D721Med (cell line): ENCODE measurements at places on chromosomes 3 and 15.

DNA sequence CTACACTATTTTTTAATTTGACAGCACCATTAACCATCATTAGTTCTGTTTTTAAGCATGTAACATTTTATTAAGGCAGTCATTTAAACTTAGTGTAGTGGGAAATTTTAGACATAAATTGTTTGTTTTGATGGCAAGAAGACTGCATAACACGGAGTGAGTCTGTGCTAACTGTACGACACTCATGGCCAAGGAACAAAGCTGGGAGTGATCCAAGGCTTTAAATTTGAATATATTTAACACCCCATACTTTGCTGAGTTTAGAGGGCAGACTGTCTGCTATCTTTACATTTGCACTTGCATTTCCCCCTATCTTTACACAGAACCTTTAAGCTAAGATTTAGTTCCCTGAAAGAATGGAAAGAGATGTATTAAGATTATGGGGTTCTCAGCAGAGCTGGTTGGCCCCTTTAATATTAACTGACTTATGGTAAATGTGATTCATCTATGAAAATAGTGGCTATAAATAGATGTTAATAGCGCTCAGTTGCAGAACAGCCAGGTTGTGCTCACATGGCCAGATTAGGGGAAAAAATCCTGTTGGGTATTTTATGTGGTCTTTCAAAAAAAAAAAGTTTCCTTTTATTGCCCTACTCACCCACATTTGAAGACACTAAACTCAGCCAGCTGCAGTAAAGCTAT, 120.7 kb downstream of the CMSS1 start:
- no peak for DNase-seq

- DNase-seq: no peak
These were observed 1.7 kb downstream of the CLDN11 start for GRCh38 chr3:170420307-170420821.

DNA sequence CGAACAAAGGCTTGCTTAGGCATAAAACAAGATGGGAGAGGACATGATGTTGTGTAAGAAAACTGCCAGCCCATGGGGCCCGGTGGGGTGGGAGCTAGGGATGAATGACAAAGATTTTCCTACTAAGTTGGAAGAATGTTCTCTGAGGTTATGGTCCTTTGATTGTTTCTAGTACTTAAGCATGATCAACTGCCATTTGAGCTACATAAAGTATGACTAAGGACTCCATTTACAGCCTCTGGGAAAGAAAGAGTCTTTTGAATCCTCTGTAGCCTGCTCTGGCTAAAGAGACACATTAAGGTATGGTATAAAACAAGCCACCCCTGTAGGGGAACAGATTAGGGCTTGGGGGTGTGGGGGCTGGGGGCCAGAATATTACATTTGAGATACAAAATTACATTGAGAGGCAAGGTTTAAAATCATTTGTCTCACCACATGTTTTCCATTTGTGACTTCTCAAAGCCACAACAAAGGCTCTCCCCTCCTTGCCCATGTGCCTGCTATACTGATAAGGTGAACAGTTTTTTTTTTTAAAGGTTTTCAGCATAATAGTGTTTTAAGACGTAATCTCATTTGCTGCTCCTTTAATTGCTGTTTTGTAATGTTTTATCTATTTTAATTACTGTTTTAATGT, 323.4 kb downstream of the CHST2 start:
- no peak for DNase-seq

- DNase-seq: no peak
These were observed 108.5 kb downstream of the GLDN start for GRCh38 chr15:51450001-51450400.

DNA sequence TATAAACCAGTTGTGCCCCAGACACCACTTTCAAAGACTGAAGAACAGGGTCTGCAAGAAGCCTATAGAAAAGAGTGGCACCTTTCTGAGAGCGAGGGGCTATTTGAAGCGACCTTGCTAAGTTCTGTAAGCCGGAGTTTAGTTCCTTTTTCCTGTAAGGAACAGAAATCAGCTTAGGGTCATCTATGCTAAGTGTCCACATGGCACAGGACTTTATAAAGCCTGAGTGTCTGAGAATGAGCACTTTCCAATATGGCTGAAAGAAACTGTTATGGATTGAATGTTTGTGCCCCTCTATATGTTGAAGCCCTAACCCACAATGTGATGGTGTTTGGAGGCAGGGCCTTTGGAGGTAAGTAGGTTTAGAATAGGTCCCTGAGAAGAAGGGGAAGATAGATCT, 4.0 kb upstream of the A4GNT start:
- DNase-seq: no peak

DNA sequence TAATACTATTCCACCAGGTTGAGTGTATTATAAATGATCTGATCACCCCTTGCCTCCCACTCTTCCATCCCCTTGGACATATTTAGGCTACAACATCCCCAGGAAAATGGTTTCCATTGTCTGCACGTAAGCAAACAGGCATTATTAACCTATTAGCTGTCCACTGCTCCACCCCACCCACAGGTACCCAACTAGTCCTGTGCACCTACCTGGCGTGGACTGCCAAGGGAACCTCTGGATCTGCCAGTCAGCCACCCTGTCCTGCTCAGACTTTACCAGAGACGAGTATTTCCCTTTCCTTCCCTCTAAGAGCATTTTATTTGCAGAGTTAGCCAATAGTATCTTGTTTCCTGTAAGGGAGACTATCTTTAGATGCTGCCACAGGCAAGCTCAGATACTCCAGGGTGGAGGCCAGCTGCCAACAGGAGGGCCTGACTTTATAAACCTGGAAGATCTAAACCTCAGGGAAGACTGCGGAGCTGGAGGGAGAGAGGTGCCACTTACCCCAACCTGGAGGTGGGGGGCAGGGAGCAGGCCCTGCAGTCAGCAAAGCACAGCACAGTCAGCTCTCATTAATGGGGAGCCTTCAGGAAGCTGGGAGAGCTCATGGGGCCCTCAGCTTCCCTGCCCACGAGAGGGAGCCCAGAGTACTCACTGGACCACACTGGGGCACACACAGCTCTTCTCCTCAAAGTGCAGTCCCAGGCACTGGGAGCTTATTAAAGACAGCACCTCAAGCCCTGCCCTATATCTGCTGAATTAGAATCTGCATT, at the start of gene CX3CR1:
Gene CX3CR1 (minus strand): TSS at position 292 of the 773 bp plus-strand sequence. CDS start 13,527 bp downstream, outside the sequence.
- no peak for DNase-seq

- DNase-seq: no peak
These were observed 283.1 kb upstream of the LRRFIP2 start for GRCh38 chr3:37457378-37458065.

GRCh38 chr3:134075568-134075825, 45.8 kb upstream of the SLCO2A1 start:
- no peak for DNase-seq

DNA sequence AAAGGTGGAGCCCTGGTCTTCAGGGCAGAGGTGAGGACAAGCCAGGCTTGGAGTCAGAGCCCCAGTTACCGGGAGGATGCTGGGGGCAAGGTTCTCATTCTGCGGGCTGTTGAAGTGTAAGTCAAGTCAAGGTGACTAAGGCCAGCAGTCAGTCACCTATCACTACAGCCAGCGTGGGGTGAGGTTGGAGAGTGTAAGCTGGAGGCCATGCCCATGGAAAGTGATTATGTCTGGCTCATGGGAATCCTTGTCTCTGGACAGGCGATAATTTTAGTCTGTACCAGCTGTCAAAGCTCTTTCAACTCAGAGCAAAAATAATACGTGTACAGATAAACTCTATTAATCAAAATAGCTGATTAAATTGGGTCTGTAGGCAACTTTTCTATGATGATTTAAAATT, 143.1 kb downstream of the NR2F2 start:
- DNase-seq: no peak

- no peak for DNase-seq
These were observed 1.8 kb upstream of the YEATS2 start for GRCh38 chr3:183695569-183696364.

GRCh38 chr3:48881006-48881405, 17.7 kb downstream of the SLC25A20 start:
- no peak for DNase-seq

- DNase-seq: no peak
These were observed 381.9 kb upstream of the AGTR1 start for GRCh38 chr3:148315756-148316155.

DNA sequence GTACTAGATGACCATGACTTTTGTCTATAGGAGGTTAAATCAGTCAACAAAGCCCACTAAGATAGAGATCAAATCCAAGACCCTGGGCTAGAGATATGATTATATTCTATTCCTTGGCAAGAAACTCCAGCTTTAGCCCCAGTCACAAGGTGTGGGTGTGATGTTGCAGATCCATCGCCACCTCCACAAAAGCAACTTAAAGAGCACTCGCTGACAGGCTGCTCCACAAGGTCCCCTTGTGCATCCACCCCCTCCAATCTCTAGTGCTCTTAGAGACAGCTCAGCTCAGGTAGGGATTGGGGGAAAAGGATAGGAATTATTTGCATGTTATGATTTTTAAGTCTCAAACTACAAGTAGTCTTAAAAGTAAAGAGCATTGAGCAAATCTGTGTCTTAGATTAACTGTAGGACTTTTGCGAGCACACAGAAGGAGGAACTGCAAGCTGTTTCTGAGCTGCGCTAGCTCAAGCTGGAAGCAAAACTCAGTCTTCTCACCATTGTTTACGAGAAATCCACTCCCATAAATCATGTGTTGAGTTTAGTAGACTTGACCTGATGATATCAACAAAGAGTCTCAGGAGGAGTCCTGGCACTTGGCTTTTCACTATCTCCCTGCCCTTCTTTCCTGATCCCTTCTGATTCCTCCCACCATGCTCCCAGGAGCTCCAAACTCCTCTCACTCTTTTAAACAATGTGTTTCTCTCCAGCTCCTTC, 177.6 kb downstream of the STAC start:
- DNase-seq: no peak

GRCh38 chr3:52441772-52442332, 3.1 kb downstream of the SEMA3G start:
- DNase-seq: no peak

GRCh38 chr3:28139288-28139687, 102.1 kb upstream of the CMC1 start:
- no peak for DNase-seq

GRCh38 chr3:181941250-181941649, 229.5 kb downstream of the SOX2 start:
- no peak for DNase-seq

GRCh38 chr3:187750006-187750512, 4.8 kb upstream of the BCL6 start:
- DNase-seq: no peak

DNA sequence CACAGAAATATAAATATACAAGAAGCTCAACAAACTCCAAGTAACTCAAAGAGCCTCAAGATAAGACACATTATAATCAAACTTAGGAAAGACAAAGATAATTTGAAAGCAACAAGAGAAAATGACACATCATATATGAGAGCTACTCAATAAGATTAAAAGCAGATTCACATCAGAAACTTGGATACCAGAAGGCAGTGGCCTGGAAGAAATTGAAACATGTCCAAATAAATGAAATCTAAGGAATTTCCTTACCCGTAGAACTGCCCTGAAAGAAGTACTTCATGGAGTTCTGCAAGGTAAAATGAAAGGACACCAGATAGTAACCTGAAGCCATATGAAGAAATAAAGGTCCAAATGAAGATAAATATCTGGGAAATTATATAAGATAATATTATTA, 113.9 kb downstream of the LSAMP start:
- no peak for DNase-seq

DNA sequence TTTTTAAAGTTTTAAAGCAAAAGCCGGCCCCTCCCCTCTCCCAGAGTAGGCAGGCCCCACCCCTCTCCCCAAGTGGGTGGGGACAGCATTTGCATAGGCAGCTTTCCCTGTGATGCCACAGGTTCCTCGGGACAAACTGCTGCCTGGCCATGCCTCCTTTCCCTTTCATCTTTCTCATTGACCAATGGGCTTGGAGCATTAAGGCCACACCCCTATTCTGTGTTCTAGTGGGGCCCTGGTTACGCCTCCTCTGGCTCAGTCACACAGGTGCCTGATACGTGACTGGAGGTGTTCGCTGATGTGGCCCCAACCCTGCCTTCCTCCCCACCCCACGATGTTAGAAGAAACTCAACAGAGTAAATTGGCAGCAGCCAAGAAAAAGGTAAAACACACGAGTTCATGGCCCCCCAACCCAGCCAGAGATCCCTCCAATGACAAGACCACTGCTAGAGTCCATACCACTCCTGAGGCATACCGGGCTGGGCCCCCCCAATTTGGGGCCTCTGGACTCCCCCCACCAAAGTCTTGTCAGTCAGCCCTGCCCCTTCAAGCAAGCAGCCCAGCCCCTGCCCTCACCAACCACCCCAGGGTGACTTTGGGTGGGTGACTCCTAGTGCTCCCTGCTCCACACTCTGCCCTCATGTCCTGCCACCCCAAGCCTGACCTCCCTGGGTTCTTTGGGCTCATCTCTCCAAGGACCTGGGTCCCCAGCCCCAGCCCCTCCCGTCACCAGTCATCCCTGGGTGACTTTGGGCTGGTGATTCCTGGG, 62.8 kb upstream of the CSPG4 start:
- no peak for DNase-seq

GRCh38 chr15:25450163-25450562, 11.3 kb upstream of the UBE3A start:
- DNase-seq: no peak

GRCh38 chr3:195583831-195584542, at the start of gene APOD:
Gene APOD (minus strand): TSS chr3:195583940. CDS start chr3:195579461, 4,479 bp downstream.
- no peak for DNase-seq

DNA sequence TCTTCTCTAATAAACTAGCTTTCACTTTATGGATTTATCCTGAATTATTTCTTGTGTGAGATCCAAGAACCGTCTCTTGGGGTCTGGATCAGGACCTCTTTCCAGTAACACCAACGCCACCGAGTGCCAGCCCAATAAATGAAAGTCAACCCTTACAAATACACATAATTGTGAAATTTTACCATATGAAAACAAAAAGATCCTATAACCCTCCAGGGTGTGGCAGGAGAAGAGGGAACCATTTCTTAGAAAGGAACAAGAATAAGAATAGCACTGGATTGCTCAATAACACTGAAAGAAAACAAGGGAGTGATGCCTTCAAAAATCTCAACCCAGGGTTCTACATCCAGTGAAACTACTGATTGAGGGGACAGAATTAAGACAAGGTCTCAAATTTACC, 51.6 kb upstream of the ACKR4 start:
- DNase-seq: no peak

DNA sequence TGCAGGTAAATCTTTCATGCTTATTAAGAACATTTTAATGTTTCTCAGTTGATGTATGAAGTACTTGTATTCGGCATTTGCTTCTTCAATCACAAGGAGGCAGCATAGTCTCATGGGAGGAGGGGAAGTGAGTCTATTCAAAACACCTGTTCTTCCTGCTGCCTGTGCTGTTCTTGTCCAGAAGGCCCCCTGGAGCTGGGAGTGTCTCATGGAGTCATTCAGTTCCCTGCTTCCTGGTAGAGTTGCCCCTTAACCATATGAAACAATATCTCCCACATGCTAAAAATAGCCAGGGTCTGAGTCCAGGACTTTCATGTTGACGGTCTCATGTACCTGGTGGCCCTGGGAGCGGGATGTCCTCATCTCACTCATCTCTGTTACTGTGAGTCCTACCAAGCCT, 15.5 kb upstream of the PPP1R2 start:
- DNase-seq: no peak

- DNase-seq: no peak
These were observed 123.7 kb downstream of the MECOM start for GRCh38 chr3:169539856-169540255.

- no peak for DNase-seq
These were observed 39.3 kb downstream of the PLD1 start for GRCh38 chr3:171770689-171771620.
